ENCODE measurements at places on chromosomes 11 and 22.

GRCh38 chr22:36221799-36222751, 17.3 kb downstream of the APOL2 start:
- DNase-seq: peak; percentile 8

GRCh38 chr11:10625982-10626311, 57.5 kb upstream of the LYVE1 start:
- DNase-seq: no peak

GRCh38 chr22:32900886-32901635, 99.6 kb downstream of the TIMP3 start:
- DNase-seq: no peak

GRCh38 chr22:20868025-20868962, 9.5 kb downstream of the SNAP29 start:
- DNase-seq: no peak

DNA sequence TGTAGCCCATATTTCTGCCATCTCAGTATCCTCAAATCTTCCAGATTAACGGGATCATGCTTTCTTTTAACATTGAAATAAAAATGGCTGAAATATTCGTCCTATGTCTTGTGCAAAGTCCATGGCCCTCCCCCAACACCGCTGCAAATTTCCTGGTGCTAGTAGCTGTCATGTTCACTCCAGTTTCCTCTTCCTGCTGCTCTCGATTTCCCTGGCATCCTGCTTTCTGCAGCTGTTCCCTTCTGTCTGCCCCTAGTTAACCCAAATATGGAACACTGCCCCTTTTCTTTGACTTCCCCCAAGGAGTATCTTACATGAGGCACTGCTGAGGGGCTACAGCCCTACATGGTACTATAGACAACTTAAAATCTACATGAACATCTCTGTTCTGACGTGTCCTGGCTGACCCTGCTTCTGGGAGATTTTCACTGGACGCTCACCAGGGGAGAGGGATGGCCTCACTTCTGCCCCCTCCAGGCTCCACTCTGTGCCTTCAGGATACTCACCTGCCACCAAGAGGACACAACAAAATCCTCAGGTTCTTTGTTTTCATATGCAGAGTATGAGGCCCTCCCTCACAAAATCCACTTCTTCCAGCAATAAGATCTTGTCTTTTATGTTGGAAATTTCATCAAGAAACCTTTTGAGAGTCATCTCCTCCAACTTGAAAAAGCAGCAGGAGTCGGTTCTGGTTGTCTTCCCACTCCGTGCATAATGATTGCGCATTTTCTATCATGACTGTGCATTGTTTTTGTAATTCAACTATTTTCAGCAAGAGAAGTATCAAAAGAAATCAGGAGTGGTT, 29.5 kb upstream of the SCUBE2 start:
- DNase-seq: no peak

Measured in NCI-H1417 (cell line).